ENCODE measurements at places on chromosomes 3 and 15. TPM values are rescaled to one million over a fixed set of nuclear protein-coding genes. Genes with fewer than 3 reads are reported as not detected.

The CPEB1 gene
- 1.3 TPM for polyA plus RNA-seq

The TTC21A gene
- polyA plus RNA-seq, result 9.4 TPM

The ACTRT3 gene
- not detected for polyA plus RNA-seq

The COL6A6 gene
- not detected for polyA plus RNA-seq

The VIPR1 gene
- 5.0 TPM for polyA plus RNA-seq

All from neural cell (in vitro differentiated cells).